GOT3 (cell line): ENCODE measurements at places on chromosomes 3 and 15.

DNA sequence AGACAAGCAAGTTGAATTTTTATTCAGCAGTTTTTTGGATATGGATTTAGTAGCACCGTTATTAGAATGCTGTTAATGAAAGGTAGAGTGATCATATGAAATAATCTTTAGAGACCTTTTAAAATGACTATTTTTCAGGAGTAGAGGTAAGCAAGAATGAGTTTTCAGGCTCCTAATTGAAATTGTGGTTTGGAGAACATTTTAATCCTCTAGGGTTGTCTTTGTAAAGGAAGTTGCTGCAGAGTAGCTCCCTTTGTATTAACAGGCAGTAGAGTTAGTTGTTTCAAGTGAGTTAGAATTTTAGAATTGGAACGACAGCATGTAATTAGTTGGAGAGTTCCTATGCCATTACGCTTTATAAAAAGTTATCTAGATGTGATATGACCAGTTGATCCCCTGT, 27.2 kb upstream of the EDEM1 start:
- no peak for DNase-seq

DNA sequence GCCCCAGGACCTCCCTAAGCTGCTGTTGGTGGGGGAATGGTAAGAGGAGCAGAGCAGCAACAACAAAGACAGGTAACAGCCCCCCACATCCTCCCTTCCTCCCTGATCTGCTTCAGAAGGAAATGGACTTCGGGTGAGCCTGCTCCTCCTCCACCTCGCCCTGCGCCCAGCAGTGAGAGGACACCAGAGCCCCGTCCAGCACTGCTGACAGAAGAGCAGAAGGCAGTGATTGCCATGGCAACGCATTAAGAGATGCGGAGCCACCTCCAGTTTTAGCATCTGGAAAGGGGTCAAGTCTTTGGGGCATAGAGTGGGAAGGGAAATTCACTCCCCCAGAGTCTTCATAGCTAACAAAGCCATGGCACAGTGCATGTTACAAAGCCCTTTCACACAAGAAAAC, 77.6 kb upstream of the HRH1 start:
- no peak for DNase-seq

GRCh38 chr3:99624496-99625236, 13.7 kb upstream of the COL8A1 start:
- DNase-seq: no peak

GRCh38 chr3:48694610-48695392, 9.1 kb upstream of the NCKIPSD start:
- no peak for DNase-seq

- DNase-seq: no peak
Measured at GRCh38 chr3:157786211-157786610, 283.0 kb upstream of the VEPH1 start.

GRCh38 chr3:152937234-152937633, 102.3 kb downstream of the P2RY1 start:
- no peak for DNase-seq

DNA sequence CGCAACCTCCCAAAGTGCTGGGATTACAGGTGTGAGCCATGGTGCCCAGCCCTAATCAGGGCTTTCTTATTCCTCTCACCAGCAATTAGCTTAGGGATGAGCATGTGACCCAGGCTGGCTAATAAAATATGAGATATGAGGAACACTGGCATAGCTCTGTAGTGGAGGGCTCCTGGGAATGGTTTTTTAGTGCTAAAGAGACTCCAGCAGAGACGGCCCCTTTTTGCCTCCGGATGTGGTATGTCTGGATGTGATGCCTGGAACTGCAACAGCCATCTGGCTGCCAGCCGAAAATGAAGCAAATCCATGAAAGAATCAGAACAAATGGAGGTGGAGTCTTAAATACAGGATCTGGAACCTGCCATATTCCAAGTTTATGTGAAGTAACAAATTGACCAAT, 69.1 kb upstream of the MAGI1 start:
- no peak for DNase-seq

- no peak for DNase-seq
Measured at GRCh38 chr3:4467522-4467867, 426 bp upstream of the SUMF1 start.

GRCh38 chr15:67115586-67115969, 50.2 kb downstream of the SMAD3 start:
- no peak for DNase-seq

GRCh38 chr15:35092846-35093245, 7.8 kb upstream of the NANOGP8 start:
- no peak for DNase-seq

DNA sequence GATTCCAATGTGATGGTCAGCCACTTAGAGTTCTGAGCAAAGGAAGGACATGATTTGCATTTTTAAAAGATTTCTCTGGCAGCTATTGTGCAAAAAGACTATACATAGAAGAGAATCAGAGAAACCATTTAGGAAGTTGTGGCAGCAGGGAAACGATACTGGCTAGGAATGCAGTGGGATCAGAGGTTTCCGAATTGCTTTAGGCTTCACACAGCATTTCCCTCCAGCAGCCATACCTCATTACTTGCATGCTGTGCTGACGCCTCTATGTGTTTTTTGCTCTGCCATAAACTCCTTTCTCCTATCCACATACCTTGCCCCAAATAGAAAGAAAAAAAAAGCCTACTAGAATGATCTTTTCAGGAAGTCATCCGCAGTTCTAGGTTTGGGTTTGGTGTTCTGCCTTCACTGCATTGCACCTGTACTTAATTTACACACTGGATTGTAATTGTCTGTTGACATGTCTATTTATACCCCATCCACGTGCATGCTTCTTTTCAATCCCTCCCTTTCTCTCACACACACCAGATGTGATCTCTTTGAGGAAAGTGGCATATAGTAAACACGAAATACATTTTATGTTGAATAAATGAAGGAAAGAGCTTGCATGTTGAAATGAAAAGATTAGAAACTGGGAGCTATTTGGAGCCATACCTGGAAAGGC, 860.3 kb upstream of the SEMA6D start:
- no peak for DNase-seq

DNA sequence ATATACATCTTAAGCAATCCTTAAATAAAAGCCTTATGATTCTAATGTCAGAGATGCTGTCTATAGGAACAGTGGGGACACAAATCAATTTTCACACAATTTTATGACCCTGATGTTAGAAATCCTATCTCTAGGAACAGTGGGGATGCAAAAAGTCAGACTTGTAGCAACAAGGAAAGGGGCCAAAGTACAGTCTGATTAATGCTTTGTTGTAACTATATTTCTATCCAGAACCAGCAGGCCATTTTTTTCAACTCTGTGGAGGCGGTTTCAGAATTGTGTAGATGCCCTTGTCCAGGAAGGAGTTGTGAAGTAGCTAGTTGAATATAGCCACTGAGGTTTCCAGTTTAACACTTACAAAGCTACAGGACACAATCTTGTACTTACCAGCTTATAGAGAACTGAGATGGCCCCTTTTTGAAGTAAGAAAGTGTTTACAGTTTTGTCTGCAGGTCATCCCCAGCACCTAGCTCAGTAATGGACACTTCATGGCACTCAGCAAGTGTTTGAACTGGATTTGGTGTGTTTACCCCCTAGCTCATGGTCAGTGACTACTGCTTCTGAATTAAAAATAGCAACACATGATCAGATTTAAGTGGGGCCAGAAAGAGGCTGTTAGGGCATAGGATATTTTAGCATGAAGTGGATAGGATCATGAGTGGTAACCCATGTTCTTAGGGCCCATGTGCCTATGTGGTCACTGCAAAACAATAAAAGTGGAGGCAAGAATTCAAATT, 54.3 kb downstream of the RAB7A start:
- no peak for DNase-seq
